ENCODE measurements at places on chromosomes 7 and 10.

DNA sequence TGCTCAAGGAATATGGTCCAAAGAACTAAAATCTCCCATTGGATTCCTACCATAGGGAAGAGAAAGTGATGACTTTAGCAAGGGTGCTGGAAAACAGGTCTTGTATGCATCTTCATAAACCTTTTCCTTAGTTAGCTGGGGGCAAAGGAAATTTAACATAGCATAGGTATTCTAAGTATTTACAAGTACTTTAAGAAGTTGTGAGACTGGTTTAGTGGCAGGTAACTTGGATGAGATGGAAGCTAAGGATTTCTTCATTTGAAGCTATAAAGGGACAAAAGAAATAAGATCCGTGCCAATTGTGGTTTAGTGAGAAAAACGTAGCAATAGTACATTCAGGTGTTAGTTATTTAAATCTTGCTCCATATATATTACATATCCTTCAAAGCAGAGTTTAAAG is 183.4 kb upstream of the TCF7L2 start:
- no peak for DNase-seq

DNA sequence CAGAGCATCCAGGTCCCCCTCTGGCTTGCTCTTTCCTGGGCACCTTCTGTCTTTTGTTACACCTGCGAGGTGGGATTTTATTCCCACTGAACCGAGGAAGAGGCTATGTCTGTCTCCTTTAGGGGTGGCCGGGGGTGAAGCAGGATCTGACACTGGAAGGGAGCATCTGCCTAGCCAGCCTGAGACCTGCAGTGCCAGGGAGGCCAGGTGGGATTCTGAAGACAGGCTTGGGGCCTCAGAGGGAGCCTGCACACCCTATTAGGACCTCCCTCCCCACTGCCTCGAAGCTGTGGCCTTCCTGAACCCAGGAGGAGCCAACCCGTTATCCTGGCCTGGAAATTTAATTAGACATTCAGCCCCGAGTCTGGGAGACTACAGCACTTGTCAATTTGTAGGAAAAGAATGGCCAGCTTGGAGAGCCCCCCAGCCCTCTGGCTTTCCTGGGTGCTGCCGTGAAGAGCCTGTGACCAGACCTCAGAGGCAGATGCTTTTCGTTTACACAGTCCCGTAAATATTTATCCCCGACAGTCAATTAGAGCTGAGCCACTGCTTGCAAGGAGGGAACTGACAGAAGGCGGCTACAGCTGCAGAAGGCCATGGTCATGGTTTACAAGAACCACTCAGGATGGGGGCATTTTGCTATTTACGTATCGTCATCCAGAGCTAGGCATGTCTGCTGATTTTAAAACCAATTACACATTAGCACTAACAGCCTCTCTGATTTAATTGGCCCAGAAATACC is 19.7 kb downstream of the CHAT start:
- DNase-seq = no peak

- no peak for DNase-seq
Observed at GRCh38 chr7:139721821-139722220, 56.0 kb downstream of the HIPK2 start.

GRCh38 chr7:149489391-149490024 is 8.1 kb downstream of the ZNF746 start:
- DNase-seq = no peak

DNA sequence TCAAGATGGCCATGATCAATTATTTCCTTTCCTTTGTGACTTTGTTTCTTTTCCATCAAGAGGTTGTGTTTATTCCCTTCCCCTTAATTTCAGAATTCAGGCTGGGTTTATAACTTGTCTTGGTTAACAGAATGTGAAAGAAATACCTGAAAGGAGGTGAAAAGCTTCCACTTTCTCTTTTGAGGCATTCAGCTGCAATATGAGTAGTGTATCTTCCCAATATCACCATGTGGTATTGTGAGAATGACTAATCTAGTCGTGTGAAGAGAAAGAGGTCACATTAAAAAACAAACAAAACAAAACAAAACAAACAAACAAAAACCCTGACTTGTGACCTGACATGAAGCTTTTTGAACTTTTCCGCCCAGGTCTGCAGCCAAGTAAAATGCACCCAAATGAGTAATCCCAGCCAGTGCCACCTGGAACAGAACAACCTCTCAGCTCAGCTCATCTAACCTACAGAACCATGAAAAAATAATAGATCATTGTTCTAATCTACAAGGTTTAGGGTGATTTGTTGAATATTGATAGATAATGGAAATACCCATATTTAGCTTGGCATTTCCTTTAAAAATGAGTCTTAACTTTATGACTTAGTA is 70.8 kb upstream of the TEX47 start:
- DNase-seq = no peak

GRCh38 chr10:60148266-60148840 is 241.3 kb downstream of the ANK3 start:
- DNase-seq = no peak

- no peak for DNase-seq
Observed at GRCh38 chr10:48801001-48801421, 116.3 kb downstream of the WDFY4 start.

GRCh38 chr7:146655928-146656797 is 539.6 kb downstream of the CNTNAP2 start:
- DNase-seq = no peak

- DNase-seq = no peak
Observed at GRCh38 chr10:14416308-14416700, 85.6 kb upstream of the FRMD4A start.

DNA sequence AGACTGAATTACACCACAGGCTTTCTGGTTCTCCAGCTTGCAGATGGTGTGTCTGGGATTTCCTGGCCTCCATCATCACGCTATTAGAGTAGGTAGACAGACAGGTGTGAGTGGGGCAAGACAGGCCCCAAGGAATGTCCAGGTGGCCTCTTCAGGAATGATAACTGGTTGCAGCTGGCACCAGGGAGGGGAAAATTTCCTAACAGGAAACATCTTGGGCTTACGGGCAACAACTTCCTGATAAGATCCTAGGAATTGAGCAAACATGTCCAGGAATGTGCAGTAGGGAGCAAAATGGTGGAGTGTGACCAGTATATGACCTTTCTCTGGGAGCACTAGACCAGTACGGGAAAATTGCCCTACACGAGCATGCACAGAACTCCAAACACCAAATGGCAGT is 11.3 kb downstream of the XRCC2 start:
- DNase-seq = no peak
